Karpas-422 (cell line): ENCODE measurements at places on chromosomes 4 and X. TPM values are rescaled to one million over a fixed set of nuclear protein-coding genes. Genes with fewer than 3 reads are reported as not detected.

GRCh38 chr4:54727346-54727745, 69.6 kb downstream of the KIT start:
- no peak overlapping the region for H3K27ac ChIP-seq
- peaks cover 3% of the 10 kb centered on the region; the same call in 1 of the 2 replicates for H3K4me1 ChIP-seq
- H3K27me3 ChIP-seq = no peaks in the 10 kb centered on the region
- H3K36me3 ChIP-seq = no peaks in the 10 kb centered on the region
- no peak overlapping the region for H3K4me3 ChIP-seq
- no peak for DNase-seq

DNA sequence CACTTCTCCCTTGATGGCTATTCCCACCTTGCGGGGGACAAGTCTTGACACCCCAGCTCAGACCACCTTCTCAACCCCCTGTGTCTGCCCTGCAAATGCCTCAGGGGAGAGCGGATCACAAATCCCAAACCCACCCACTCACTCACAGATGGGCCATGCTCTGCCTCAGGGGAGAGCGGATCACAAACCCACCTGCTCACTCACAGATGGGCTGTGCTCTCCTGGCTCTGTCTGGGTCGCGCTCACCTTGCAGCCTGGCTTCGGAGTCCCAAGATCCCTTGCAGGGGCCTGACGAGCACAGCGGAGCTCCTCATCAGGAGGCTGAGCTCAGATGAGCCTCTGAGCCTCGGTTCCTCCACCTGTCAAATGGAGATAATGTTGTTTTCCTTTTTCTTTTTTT, 38.6 kb downstream of the HTRA3 start:
- H3K4me1 ChIP-seq = no peaks in the 10 kb centered on the region
- H3K27ac ChIP-seq = no peak overlapping the region
- no peaks in the 10 kb centered on the region for H3K36me3 ChIP-seq
- no peak overlapping the region for H3K4me3 ChIP-seq
- H3K27me3 ChIP-seq = no peaks in the 10 kb centered on the region

- H3K27me3 ChIP-seq = no peaks in the 10 kb centered on the region
- H3K4me1 ChIP-seq = no peaks in the 10 kb centered on the region
- H3K36me3 ChIP-seq = no peaks in the 10 kb centered on the region
Observed at GRCh38 chr4:69030326-69030725, 65.9 kb upstream of the UGT2B7 start.

GRCh38 chr4:140054861-140055260, 99.1 kb downstream of the MAML3 start:
- peaks cover 86% of the 10 kb centered on the region for H3K4me1 ChIP-seq
- H3K27ac ChIP-seq = peak overlapping the region; percentile 89
- no peak for DNase-seq

Gene TLR2
- total RNA-seq = not detected in 2 replicates

Gene SMARCA1
- not detected in 2 replicates for total RNA-seq

- H3K27me3 ChIP-seq = no peaks in the 10 kb centered on the region
- peak; percentile 66 for DNase-seq
- H3K36me3 ChIP-seq = no peaks in the 10 kb centered on the region
- no peaks in the 10 kb centered on the region for H3K4me1 ChIP-seq
Observed at GRCh38 chrX:53481093-53481492, 46.9 kb upstream of the HSD17B10 start.

- peak overlapping the region; percentile 42 for H3K27ac ChIP-seq
- DNase-seq = no peak
- H3K27me3 ChIP-seq = no peaks in the 10 kb centered on the region
- H3K4me3 ChIP-seq = no peak overlapping the region
- H3K36me3 ChIP-seq = no peaks in the 10 kb centered on the region
Observed at GRCh38 chr4:152785639-152786615, 6.2 kb downstream of the ARFIP1 start.

GRCh38 chrX:64792598-64793337, 183.5 kb downstream of the ZC4H2 start:
- H3K27me3 ChIP-seq = no peaks in the 10 kb centered on the region
- H3K36me3 ChIP-seq = no peaks in the 10 kb centered on the region
- no peaks in the 10 kb centered on the region for H3K4me1 ChIP-seq
- no peak for DNase-seq
- no peak overlapping the region for H3K4me3 ChIP-seq

Gene MAGEA3
- total RNA-seq = not detected in 2 replicates

DNA sequence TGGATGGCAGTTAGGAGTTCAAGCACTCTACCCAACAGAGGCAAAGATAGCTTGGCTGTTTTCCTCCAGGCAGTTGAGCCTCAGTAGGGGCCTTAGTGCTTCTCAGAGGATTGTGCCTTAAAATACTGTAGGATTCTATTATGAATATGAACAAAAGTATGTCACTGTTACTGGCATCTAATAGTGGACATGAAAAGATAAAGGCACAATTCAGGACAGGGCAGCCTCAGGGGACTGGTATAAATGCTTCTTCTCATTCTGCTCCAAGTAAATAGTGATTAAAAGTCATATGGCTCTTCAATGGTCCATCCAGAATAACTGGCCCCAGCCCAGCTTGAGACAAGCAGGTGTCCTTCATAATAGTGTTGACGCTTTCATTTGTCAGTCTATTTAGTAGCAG, 17.7 kb downstream of the COL4A6 start:
- no peak for DNase-seq
- no peak overlapping the region for H3K27ac ChIP-seq
- H3K36me3 ChIP-seq = no peaks in the 10 kb centered on the region
- H3K4me1 ChIP-seq = no peaks in the 10 kb centered on the region

Gene FAM50A
- total RNA-seq = 18.9 and 49.5 TPM in 2 replicates

GRCh38 chr4:76696109-76696508, 201.8 kb downstream of the SOWAHB start:
- H3K4me1 ChIP-seq = no peaks in the 10 kb centered on the region
- no peaks in the 10 kb centered on the region for H3K27me3 ChIP-seq
- H3K36me3 ChIP-seq = no peaks in the 10 kb centered on the region
- no peak overlapping the region for H3K4me3 ChIP-seq

DNA sequence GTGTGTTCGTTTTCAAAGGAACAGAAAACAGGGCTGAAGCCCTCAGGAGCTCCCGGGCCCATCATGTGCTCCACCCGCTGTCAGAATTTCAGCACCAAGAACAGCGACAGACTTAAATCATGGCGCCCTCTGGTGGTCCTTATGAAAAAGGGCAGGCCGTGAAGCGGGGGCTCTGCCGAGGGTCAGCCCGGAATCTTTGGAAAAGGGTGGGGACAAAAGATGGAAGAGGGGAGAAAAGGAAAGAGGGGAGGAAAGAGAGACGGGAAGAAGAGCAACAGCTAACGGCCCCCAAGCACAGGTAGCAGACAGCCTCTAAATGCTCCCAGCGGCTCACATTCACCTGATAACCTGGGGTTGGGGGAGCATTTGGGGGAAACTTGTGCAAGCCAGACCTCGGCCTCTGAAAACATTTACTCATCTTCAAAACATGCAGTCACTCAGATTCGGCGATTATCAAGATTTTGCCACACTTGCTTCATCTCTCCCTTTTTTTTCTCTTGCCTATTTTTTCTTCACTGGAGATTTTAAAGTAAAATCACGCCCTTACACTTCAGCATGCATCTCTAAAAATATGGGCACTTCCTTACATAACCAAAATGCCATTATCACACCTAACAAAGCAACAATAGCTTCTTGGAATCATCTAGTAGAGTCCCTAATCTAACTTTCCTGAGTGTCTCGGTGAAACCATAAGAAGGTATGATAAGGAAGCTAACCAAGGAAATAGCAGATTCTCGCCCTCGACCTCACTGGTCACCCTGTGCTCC, 28.1 kb upstream of the MAN2B2 start:
- DNase-seq = peak; percentile 91
- no peak overlapping the region for H3K27ac ChIP-seq
- H3K36me3 ChIP-seq = no peaks in the 10 kb centered on the region
- no peaks in the 10 kb centered on the region for H3K4me1 ChIP-seq
- no peak overlapping the region for H3K4me3 ChIP-seq

DNA sequence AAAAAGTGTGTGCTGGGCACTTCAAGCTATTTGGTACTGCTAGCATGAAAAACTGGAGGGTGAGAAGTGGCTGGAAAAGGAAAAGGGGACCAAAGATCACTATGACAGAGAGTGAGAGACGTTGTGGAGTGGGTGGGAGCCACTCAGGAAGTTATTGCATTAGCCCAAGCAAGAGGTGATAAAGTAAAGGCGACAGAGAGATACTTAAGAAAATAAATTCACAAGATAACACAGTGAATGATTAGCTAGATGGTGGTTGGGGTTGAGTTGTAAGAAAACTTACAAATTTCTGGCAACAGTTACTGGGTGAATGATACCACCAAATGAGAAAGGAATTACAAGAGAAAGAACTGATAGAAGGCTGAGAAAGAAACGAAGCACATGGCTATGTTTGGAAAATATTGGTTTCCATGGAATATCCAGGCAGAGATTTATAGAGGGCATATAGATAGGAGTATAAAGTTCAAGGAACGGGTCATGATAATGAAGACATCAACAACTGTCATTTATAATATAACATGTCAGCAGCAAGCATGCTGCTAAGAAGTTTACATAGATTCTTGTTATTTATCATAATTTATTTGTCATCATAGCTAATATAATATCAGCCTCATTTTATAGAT, 60.7 kb downstream of the CASK start:
- H3K27ac ChIP-seq = no peak overlapping the region
- H3K27me3 ChIP-seq = no peaks in the 10 kb centered on the region
- DNase-seq = no peak
- H3K4me1 ChIP-seq = no peaks in the 10 kb centered on the region
- no peak overlapping the region for H3K4me3 ChIP-seq

- no peaks in the 10 kb centered on the region for H3K36me3 ChIP-seq
- H3K27ac ChIP-seq = no peak overlapping the region
- no peak for DNase-seq
Observed at GRCh38 chrX:19086102-19086772, 36.0 kb downstream of the ADGRG2 start.

Gene STK32B
- not detected in 2 replicates for total RNA-seq

DNA sequence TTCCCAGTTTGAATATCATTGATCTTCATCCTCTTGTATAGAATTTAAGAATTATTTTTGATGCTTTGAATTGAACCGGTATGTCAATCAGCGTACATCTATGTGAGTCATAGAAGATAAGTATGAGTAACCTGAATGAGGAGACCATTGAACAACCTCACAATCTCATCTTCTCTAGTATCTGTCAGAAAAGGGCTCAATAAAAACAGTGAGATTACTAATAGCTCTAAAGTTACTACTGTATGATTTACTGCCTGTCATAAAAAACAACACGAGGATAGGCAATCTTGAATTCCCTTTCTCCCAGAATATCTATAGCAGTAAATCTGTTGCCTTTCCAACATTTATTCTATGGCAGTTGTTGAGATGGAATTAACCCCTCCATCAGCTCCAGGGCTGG, 36.1 kb downstream of the PHOX2B start:
- no peaks in the 10 kb centered on the region for H3K27me3 ChIP-seq
- H3K4me3 ChIP-seq = no peak overlapping the region
- no peaks in the 10 kb centered on the region for H3K4me1 ChIP-seq
- no peak overlapping the region for H3K27ac ChIP-seq
- DNase-seq = no peak

- no peaks in the 10 kb centered on the region for H3K4me1 ChIP-seq
- no peak for DNase-seq
- H3K36me3 ChIP-seq = no peaks in the 10 kb centered on the region
- H3K4me3 ChIP-seq = no peak overlapping the region
- no peak overlapping the region for H3K27ac ChIP-seq
Observed at GRCh38 chr4:142316025-142316424, 530.1 kb downstream of the INPP4B start.

- peaks cover 50% of the 10 kb centered on the region; the same call in 1 of the 2 replicates for H3K36me3 ChIP-seq
- no peak overlapping the region for H3K4me3 ChIP-seq
- H3K27me3 ChIP-seq = no peaks in the 10 kb centered on the region
- H3K4me1 ChIP-seq = no peaks in the 10 kb centered on the region
- H3K27ac ChIP-seq = no peak overlapping the region
Observed at GRCh38 chr4:37836274-37836673, 9.8 kb downstream of the PGM2 start.

Gene PAK3
- total RNA-seq = not detected in 2 replicates

DNA sequence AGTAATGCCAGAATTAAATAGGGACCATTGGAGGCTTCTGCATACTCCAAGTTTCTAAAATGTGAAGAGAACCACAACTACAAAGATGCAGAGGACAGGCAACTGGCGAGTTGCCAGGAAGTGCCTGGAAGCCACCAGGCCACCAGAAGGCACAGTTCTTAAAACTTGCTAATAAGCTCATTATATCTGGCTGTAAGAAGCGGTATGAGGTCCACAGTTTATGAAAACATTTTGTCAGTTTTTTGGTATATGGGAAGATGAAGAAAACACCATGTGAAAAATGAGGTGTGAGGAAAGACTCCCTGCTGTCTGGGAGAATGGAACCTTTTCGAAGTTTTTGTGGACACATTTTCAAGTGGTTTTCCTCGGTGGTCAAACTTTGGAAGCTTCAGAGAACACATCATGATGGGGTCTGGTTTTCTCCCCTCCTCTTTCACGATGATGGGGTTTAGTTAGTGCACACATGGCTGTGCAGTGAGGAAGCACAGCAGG, 202.7 kb downstream of the NR3C2 start:
- H3K4me3 ChIP-seq = no peak overlapping the region
- no peak overlapping the region for H3K27ac ChIP-seq
- no peaks in the 10 kb centered on the region for H3K36me3 ChIP-seq
- no peaks in the 10 kb centered on the region for H3K27me3 ChIP-seq
- peak; percentile 46 for DNase-seq

Gene XAGE2
- total RNA-seq = not detected in 2 replicates

DNA sequence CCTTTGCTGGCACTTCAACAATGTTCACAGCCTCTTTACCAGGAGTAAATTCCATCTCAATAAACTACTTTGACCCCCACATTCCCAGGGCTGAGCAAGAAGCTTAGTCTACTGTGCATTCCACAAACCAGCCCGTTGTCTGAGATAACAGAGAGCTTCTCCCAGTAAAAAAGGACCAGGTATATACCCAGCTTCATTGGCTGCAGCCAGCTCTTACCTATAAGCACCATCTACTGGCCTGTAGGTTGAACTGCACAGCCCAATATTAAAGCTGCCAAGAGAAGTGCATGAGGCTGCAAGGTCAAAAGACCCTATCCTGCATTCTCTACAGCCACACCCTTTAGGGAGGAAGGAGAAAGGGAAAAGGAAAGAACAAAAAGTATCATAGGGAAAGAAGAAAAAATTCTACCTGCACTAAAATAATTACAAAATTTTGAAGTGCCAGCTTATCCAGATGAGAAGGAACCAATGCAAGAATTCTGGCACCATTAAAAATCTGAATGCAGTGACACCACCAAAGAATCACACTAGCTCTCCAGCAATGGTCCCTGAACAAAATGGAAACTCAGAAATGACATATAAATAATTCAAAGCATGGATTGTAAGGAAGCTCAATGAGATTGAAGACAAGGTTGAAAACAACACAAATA, 45.7 kb upstream of the INTU start:
- H3K4me3 ChIP-seq = no peak overlapping the region
- no peak overlapping the region for H3K27ac ChIP-seq
- H3K4me1 ChIP-seq = no peaks in the 10 kb centered on the region
- DNase-seq = peak; percentile 75
- H3K36me3 ChIP-seq = no peaks in the 10 kb centered on the region
- no peaks in the 10 kb centered on the region for H3K27me3 ChIP-seq

Gene SFRP2
- total RNA-seq = not detected in 2 replicates

Gene C4orf51
- not detected in 2 replicates for total RNA-seq

- H3K36me3 ChIP-seq = no peaks in the 10 kb centered on the region
- H3K27me3 ChIP-seq = 0 out of 2 replicates have a peak, but pooled peaks cover 3% of the 10 kb centered on the region
- DNase-seq = no peak
- H3K4me1 ChIP-seq = peaks cover 3% of the 10 kb centered on the region; the same call in 1 of the 2 replicates
- no peak overlapping the region for H3K27ac ChIP-seq
Observed at GRCh38 chr4:130077275-130077674, 981.3 kb downstream of the C4orf33 start.

GRCh38 chr4:128600996-128601871, 208.3 kb upstream of the JADE1 start:
- no peaks in the 10 kb centered on the region for H3K36me3 ChIP-seq
- no peak for DNase-seq
- peaks cover 20% of the 10 kb centered on the region for H3K4me1 ChIP-seq
- no peak overlapping the region for H3K4me3 ChIP-seq
- peaks cover 3% of the 10 kb centered on the region; the same call in 1 of the 2 replicates for H3K27me3 ChIP-seq
- H3K27ac ChIP-seq = no peak overlapping the region
